ENCODE measurements at places on chromosomes 12 and 14.

DNA sequence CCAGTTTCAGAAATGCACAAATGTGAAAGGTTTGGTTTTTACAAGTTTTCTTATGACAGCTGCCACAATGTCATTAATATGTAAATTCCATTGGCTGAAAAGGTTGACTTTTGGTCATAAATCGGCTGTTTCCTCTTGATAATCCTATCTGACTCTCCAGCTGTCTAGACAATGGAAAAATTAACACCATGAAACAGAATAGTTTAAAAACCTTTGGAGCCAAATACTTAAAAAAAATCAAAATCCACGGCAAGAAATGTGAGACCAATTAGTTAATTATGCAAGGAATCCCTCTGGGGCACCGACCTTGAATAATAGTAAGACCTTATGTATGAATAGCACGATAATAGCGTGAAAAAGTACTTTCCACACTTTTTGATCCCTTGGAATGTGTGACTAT lies 138.0 kb downstream of the ZNF664 start:
- no peak for DNase-seq

GRCh38 chr14:64929014-64929359 lies 13.6 kb downstream of the GPX2 start:
- DNase-seq = no peak

DNA sequence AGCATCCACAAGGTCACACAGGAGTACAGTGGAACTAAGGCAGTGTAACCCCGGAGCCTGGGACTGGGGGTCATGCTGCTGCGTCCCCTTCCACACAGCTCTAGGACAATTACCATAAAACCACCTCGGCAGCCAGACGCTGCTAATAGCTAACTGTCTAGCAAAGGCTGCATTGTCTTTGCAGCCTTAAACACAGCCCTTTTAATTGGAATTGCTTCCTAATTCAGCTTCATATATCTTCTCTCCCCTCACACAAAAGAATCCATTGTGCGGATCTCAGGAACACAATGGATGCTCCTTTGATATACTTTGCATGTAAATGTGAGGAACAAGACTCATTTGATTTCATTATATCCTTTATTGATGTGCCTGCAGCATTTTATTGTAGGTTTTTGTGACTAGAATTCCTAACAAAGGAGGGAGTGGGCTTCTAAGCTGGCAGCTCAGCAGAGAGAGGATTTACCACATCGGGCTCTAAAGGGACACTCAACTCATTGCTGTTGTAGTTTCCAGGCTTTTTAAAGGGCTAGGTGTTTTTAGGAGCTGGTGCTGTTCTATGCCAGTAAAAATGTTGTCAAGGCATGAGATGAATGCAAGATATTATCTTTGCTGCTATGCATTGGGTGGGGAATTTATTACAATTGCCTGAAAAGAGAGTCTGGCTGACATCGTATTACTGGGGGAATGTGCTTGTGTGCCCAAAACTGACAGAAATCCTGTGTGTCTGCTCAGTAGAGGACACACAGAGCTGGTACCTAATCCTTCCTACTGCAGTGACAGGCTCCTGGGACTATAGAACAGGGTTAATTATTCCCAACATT lies 30.4 kb upstream of the DACT1 start:
- no peak for DNase-seq

- no peak for DNase-seq
Observed at GRCh38 chr14:24971255-24971654, 78.7 kb downstream of the STXBP6 start.

GRCh38 chr12:26461776-26462175 lies 266.4 kb downstream of the SSPN start:
- DNase-seq = no peak

DNA sequence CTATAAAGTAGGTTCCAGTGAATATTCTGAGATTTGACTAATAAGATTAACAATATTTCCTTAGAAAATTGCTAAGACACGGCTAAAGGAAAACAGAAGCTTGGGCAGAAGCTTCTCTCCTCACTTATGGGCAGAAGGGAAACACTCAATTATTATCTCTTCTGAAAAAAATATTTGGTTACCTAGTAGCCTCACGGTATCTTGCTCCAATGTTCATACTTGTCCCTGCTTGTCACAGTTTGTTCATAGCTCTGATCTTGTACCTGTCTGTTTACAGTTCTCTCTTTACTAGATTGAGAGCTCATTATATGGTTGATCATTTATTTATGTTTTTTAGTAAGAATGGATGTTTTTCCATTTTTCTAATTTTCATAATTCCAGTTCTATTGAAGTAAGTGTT lies 458.0 kb upstream of the ATP2B1 start:
- DNase-seq = no peak

- DNase-seq = no peak
Observed at GRCh38 chr14:66645716-66646115, 137.8 kb downstream of the GPHN start.

DNA sequence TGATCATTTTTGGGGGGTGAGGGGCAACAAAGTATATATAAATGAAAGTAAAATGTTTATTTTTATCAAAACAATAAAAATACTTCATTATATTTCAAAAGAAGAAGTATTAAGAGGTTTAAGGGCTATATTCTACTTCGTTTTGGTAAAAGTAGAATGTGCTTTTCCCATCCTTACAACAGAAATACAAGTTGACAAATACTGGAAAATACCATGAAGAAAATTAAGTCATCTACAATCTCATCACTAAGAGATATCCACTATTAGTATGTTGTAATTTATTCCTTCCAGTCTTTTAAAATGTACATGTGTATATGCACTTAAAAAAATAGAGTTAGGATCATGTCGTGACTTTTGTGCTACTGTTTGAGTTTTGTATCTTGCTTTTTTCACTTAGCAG lies 92.8 kb downstream of the PCNX1 start:
- no peak for DNase-seq

DNA sequence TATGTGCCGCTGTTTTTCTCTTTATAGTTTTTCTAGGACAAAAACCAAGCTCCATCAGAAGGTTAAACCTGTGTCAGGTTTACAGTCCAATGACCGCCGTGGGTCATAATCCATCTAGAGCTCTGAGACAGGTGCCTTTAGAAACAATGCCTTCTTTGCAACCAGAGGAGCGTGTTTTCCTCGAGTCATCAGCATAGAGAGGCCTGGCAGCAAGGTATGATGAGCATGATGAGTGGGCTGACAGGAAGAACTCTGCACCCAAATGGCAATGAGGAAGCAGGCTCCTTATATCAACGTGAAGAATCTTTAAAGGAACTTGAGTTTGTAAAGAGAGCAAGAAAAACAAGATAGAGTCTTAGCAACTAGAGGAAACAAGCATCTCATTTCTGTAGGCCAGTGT lies 60.5 kb upstream of the NUDT4 start:
- no peak for DNase-seq

DNA sequence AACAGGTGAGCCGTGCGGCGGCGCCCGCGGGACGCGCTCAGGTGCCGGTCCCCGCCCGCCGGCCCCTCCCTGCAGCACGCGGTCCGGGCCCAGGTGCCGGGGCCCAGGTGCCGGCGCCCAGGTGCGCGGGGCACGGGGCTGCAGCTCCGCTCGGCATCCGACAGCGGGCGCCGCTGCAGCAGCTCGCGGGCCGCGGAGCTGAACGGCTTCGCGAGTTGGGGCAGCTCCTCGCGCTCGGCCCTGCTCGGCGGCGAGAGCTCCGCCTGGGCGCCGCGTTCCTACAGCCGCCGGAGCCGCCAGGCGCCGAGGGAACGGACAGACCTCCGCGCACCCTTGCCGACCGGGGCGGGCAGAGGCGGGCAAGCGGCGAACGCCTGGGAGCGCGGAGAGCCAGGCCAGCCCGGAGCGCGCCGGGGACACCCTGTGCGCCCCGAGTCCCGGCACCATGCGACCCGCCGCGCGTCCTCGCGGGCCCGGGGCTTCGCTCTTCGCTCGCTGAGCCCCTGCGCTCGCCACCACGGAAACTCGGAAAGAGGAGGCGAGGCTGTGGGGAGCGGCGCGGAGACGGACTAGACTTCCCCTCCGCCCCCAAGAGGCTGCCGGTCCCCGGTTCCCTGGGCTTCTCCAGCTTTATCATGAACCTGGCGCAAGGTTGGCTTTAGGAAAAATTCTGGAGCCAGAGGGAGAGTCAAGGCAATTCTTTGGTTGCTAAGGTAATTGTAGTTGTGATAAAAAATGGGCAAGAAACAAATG lies at the start of gene RGS6:
TSS of gene RGS6 (plus strand) at position 201 of the 753 bp plus-strand sequence.
- DNase-seq = no peak

DNA sequence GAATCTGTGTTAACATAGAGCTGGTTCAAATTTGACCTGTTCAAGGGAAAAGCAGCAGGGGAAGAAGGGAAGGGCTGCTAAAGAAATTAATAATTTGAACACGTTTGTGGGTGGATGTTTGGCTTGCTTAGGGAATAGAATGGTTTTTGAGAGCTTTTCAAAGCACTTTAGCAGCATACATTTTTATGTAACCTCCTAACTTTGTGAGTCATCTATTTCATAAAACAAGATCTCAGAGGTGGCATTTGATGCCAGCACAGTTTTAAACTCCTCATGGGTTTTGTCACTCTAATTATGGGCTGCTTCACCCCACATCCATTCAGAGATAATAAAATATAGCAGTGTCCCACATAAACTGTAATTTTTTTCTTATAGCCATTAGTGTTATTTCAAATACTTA lies 143.8 kb downstream of the ACSS3 start:
- DNase-seq = no peak

GRCh38 chr12:29818916-29819623 lies 35.3 kb upstream of the TMTC1 start:
- DNase-seq = no peak

GRCh38 chr14:100056431-100056830 lies 8.8 kb upstream of the EVL start:
- DNase-seq = no peak

GRCh38 chr14:50766338-50766886 lies 64.5 kb downstream of the NIN start:
- DNase-seq = no peak

DNA sequence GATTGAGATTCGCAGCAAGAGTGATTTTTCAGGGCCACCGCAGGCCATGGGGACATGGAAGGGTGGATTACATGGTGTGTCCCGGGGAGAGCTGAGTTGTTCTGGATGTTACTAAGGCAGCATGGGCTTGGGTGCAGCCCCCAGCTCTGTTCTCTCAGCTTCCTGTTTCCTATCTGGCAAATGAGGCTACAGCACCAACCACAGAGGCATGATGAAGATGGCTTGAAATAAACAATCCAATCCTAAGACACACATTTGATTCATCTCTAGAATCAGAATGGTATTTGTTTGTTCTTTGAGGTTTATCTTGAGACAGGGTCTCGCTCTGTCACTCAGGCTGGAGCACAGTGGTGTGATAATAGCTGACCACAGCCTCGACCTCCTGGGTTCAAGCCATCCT lies 21.6 kb downstream of the GLTP start:
- DNase-seq = no peak

- DNase-seq = no peak
Observed at GRCh38 chr12:47834199-47834903, 14.6 kb upstream of the HDAC7 start.

- no peak for DNase-seq
Observed at GRCh38 chr12:109582636-109583035, 9.0 kb downstream of the MVK start.

DNA sequence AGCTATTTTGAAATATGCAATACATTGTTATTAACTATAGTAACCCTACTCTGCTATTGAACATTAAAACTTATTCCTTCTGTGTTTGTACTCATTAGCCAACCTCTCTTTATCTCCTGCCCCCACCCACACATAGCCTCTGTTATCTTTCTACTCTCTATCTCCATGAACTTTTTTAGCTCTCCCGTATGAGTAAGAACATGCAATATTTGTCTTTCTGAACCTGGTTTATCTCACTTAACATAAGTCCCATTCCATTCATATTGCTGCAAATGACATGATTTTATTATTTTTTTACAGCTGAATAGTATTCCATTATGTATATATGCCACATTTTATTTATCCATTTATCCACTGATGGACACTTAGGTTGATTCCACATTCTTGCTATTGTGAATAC lies 79.0 kb upstream of the AMIGO2 start:
- DNase-seq = no peak

DNA sequence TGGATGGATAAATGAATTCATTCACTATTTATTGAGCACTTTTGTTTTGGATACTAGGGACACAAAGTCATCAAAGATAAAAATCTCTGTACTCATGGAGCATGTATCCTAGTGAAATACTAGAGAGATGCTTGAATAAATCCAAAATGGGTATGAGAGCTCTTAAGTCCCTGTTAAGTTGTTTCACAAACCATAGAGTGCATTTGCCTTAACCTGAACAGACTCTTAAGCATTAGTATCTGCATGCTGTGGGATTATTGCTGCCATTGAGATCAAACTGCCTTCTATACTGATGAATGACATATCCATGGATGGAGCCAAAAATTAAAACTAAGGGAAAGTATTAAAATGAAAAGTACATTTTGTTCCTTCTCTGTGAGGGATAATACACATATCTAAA lies 206.5 kb upstream of the KRR1 start:
- DNase-seq = no peak

- no peak for DNase-seq
Observed at GRCh38 chr12:65930114-65930828, 106.0 kb downstream of the HMGA2 start.

DNA sequence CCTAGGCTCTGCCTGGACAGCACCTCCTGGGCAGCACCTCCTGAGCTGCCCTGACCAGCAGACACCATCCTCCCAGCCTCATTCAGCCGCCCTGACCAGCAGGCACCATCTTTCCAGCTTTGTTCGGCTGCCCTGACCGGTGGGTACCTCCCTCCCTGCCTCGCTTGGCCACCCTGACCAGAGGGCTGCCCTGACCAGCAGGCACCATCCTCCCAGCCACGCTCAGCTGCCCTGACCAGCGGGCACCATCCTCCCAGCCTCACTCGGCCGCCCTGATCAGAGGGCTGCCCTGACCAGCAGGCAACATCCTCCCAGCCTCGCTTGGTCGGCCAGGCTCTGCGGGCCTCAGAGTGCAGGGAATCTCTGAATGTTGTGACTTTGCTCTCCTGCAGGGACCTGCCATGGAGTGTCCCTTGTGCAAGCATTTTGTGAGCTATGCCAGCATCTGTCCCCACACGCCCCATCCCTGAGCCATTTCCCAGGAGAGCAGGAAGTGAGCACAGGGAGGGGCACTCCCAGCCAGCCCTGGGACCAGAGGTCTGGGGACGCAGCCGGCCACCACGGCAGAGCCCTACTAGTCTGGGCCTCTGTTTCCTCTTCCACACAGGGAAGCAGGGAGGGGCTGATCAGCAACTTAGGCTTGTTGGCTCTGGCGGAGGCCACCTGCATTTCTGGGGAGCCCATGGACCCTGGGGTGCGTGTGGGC lies 265.5 kb downstream of the SEC23A start:
- no peak for DNase-seq

GRCh38 chr12:83390186-83390585 lies 703.5 kb downstream of the TMTC2 start:
- DNase-seq = no peak

DNA sequence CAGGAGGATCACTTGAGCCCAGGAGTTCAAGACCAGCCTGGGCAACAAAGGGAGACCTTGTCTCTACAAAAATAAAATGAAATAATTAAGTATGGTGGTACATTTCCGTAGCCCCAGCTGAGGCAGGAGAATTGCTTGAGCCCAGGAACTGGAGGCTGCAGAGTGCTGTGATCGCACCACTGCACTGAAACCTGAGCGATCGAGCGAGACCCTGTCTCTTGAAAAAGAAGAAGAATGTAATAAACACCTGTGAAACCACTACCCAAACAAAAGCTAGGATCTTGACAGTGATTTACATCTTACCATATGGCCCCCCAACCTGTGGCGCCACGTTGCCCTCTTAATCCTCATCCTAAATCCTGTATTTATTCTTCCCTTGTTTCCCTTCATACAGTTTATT lies 5.7 kb upstream of the DTX1 start:
- no peak for DNase-seq

GRCh38 chr14:96195441-96196081 lies 9.1 kb upstream of the BDKRB2 start:
- DNase-seq = no peak

- DNase-seq = no peak
Observed at GRCh38 chr12:30996255-30996654, 69.7 kb downstream of the TSPAN11 start.

Data from effector CD8-positive, alpha-beta T cell (primary cell).